ENCODE measurements at places on chromosomes 16 and 17. TPM values are rescaled to one million over a fixed set of nuclear protein-coding genes. Genes with fewer than 3 reads are reported as not detected.

GRCh38 chr17:68861602-68862001 is 93.6 kb downstream of the ABCA8 start:
- no peak for DNase-seq

The NDE1 gene
- 31.4 TPM for total RNA-seq

GRCh38 chr16:46658925-46659324 is 30.1 kb downstream of the VPS35 start:
- no peak for DNase-seq

The CRHR1 gene
- total RNA-seq = not detected

DNA sequence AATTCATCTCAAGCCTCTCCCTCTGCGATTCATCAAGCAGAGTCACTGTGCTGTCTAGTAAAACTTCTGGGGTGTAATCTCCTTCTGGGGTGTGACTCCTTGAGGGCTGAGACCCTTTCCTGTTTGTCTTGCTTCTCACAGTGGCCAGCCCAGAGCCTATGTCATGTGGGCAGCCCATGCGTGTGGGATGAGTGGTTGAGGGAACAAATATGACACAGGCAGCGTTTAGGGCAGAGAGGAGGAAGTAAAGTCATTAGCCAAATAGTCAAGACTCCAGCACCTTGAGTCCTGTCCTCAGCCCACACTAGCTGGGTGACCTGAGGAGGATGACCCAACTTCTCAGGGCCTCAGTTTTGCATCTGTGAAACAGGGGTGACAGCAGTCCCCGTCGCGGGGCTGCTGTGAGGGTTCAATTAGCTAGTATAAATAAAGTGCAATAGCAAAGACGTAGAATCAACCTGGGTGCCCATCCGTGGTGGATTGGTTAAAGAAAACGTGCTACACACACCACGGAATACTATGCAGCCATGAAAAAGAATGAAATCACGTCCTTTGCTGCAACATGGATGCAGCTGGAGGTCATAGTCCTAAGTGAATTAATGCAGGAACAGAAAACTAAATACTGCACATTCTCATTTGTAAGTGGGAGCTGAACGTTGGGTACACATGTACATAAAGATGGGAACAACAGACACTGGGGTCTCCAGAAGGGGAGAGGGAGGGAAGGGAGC is 4.5 kb upstream of the ITGAX start:
- no peak for DNase-seq

The HOXB9 gene
- 77.0 TPM for total RNA-seq

Data from kidney epithelial cell (primary cell).